ENCODE measurements at places on chromosomes 7 and 10. TPM values are rescaled to one million over a fixed set of nuclear protein-coding genes. Genes with fewer than 3 reads are reported as not detected.

The BUD23 gene
- total RNA-seq, result 57.6 TPM

The AKR1E2 gene
- total RNA-seq, result 15.2 TPM

The RRP12 gene
- total RNA-seq, result 20.9 TPM

The GNAT3 gene
- total RNA-seq, result 1.2 TPM

The RP9 gene
- total RNA-seq, result 9.2 TPM

The CH25H gene
- 4.0 TPM for total RNA-seq

The TASOR2 gene
- 48.5 TPM for total RNA-seq

All from mucosa of gallbladder (tissue), 1 donor.